Amygdala (tissue), 56 donors: ENCODE measurements at places on chromosomes 16 and 17.

- no peak for DNase-seq
Observed at GRCh38 chr17:74759941-74760340, 11.5 kb downstream of the NHERF1 start.

GRCh38 chr16:10154389-10154788 is 27.8 kb downstream of the GRIN2A start:
- no peak for DNase-seq

GRCh38 chr17:74822939-74823367 is 36.7 kb downstream of the GRIN2C start:
- DNase-seq, result peak; percentile 56

GRCh38 chr16:49800876-49801275 is 55.0 kb downstream of the ZNF423 start:
- no peak for DNase-seq
